ENCODE measurements at places on chromosomes 2 and 18.

DNA sequence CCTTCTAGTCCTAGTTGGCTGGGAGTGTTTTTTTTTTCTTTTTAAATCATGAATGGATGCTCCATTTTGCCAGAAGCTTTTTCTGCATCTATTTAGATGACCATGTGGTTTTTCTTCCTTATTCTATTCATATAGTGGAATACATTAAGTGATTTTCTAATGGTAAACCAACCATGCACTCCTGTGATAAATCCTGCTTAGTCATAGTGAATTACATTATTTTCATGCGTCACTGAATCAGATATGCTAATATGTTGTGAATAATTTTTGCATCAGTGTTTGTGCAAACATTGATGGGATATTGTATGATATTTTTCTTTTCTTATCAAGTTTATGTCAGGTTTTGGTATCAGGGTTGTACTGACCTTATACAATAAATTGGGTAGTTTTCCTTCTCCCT, 229.3 kb upstream of the REV1 start:
- no peak for DNase-seq

DNA sequence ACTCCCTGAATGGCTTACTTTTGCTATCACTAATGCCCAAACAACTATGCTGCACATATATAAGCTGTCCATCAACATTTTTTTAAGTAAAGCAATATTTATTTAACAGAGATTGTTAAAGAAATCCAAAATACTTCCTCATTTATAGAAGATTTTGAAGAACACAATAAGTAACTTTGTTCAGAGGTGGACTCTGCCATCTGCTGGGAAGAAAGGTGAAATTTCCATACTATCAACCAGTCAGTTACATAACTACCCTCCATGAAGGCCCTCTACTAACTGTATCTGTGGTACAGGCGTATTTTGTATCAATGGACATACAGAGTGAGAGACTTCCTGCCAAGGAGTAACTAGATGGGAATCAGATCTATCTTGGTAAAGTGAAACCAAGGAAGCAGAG, 106.0 kb downstream of the DTNB start:
- no peak for DNase-seq

DNA sequence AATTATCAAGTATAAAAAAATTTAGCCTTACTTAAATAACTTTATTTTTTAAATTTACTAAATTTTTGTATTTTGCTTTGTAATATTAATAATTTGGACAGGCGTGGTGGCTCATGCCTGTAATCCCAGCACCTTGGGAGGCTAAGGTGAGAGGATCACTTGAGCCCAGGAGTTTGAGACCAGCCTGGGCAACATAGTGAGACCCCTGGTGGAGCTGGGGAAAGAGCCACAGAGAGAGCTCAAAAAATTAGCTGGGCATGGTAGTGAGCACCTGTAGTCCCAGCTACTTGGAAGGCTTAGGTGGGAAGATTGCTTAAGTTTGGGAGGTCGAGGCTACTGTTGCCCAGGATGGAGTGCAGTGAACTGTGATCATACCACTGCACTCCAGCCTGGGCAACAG, 143.5 kb downstream of the B3GNT2 start:
- DNase-seq: no peak

DNA sequence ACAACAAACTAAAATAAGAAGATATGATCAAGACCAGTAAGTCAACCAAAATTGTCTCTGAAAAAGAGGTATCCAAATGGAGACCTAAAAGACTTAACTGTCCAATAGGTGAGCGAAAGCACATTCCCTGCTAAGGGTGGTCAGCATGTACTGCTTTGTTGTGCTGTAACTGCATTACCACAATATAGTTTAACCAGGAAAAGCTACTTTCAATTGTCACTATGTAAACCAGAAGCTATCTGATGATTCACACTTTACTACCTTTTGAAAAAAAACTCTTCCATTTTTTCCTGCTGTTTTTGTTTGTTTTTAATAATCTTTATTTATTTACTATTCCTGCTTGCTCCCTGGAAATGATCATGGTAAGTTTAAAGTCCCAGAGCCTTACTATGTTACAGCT, 36.1 kb downstream of the ASXL2 start:
- no peak for DNase-seq

- no peak for DNase-seq
These were observed 11.1 kb upstream of the CNNM3 start for GRCh38 chr2:96804986-96805385.

DNA sequence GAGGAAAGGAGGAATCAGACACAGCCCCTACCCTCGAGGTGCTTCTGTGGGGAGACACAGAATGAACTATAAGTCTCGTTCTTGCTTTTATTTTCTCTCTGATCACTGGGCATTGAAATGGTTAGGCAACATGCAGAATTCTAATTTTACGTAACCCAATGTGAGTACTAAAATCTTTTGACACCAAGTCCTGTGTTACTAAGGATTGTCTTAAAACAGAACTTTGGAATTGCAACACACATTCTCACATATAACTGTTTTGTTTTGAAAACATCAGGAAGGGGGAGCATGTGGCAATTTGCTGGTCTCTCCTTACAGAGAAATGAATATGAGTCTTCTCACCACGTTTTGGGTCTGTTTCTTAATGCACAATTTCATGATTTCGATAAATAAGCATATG, 23.6 kb upstream of the SULT1C4 start:
- no peak for DNase-seq

DNA sequence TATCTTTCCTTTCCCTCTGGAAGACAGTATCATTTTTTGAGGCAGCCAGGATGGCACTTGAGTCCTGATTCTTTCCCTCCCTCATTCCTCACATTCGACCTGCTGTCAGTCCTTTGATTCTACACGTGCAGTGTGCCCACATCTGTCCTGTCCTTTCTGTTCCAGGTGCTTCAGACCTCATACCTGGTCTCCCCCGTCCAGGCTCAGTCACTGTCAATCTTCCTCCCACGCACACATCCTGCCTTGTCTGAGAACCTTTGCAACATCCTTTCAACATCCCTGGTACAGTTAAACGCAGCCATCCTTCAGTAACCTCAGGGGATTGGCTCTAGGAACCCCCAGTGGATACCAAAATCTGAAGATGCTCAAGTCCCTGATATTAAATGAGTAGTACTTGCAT, 10.1 kb downstream of the BCL2 start:
- DNase-seq: no peak

DNA sequence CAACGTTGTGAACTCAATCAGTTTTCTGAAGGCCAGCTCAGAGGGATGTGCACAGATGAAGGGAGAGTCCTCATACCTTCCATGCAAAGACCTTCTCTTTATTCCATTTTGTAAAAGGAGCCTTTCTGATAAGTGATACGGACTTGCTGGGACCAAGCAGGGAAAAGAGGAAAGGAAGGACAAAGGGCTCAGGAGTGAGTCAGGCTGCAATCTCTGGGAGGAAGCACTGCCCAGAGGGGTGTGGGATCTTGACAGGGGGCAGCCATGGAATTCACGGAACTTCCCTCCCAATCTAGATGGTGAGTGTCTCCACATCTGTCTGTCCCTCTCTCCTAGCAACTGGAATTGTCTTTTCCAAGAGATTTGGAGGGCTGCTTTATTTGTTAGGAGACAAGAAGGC, 281.4 kb upstream of the CELF4 start:
- DNase-seq: no peak

GRCh38 chr2:37366773-37367172, 22.3 kb downstream of the QPCT start:
- no peak for DNase-seq

DNA sequence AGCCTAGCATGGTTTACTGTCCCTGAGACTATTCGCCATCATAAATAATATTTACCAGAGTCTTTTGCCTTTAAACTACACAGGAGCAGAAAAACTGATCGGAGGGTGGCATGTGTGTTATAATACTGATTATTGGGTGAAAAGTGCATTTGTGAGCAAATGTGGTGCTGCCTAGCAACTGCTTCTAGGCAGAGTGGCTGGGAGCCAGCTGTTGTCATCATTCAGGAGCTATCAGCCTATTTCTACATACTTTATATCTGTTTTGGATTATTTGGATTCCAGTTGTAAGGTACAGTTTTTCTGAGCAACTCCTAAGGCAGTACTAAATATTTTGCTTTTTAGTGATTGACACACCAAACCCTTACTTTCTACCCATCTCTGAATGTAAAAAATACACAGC, 75.0 kb upstream of the MSTN start:
- no peak for DNase-seq

GRCh38 chr18:75139226-75139911, 69.6 kb downstream of the PTGR3 start:
- DNase-seq: no peak

DNA sequence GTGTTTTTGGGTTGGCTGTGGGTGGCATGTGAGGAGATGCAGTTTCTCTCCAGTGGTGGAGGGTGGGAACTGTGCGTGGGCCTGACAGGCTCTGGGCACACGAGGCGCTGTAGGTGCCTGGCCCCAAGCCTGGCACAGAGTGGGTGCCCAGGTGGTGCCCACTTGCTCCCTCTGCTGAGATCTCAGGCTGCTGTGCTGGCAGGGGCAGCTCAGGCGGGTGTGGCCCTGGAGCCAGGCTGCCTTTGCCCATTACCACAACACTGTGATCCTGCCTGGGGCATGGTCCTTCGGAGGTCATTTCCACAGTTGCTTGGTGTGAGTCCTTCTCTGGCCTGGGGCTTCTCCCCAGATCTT, 20.4 kb downstream of the TSHZ1 start:
- DNase-seq: no peak

DNA sequence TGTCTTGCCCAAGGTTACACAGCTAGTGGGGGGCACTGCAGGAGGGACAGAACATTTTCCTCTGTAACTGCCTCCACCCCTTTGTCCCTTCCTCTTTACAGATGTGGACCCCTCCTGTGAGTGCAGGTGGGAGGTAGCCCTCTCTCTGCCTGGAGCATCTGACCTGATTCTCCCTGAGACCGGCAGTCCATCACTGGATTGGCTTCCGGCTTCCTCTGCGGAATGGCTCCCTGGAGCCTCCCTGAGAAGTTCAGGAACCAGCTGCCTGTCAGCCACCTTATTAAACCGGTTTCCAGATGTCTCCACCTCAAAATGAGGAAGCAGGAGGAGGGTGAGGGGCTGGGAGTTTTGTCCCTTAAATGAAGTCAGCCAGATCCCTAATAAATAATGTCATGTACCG, 67.3 kb upstream of the TNP1 start:
- no peak for DNase-seq

DNA sequence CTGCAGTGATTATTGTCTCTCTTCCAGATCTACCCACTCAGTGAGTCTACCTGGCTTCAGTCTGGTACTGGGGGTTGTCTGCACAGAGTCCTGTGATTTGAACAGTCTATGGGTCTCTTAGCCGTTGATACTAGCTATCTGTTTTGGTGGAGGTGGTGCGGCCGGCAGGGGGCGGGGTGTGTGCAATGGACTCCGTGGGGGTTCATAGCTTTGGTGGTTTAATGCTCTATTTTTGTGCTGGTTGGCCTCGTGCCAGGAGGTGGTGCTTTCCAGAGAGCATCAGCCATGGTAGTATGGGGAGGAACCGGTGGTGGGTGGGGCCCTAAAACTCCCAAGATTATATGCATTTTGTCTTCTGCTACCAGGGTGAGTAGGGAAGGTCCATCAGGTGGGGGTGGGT, 1120.1 kb upstream of the FAM98A start:
- DNase-seq: no peak

All from C1 segment of cervical spinal cord (tissue), 14 donors.